Stimulated activated CD4-positive, alpha-beta T cell treated with anti-CD3 and anti-CD28 coated beads, Interleukin-2, amount 100 ng/mL, for 4 hours (primary cell): ENCODE measurements at places on chromosomes 7 and 10.

DNA sequence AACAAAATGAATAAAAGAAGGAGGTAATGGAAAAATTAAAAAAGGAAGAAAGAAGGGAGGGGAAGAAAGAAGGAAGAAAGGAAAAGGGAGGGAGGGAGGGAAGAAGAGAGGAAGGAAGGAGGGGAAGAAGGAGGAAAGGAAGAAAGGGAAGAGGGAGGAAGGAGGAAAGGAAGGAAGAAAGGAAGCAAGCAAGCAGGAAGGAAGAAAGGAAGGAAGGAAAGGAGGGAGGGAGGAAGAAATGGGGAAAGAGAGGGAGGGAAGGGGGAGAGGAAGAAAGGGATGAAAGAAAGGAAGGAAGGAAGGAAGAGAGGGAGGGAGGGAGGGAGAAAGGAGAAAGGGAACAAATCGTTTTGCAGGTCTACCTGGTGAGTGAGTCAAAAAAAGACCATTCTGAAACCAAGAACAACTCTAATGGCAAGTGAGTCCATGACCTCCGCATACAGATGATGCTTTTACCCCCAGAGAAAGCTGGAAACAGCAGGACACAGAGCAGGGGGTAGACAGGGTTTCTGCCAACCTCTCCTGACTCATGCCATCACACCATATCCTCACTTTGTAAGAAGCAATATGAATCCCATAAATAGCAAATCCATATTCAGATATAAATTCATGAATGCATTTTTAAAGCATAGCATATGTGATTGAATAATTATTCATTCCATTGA lies 1112.9 kb upstream of the AUTS2 start:
- no peak for DNase-seq

GRCh38 chr7:112433289-112433688 lies 17.0 kb upstream of the IFRD1 start:
- no peak for DNase-seq

- no peak for DNase-seq
Measured at GRCh38 chr10:70680899-70681730, 8.8 kb downstream of the ADAMTS14 start.

- DNase-seq = no peak
Measured at GRCh38 chr10:91208642-91209041, 11.8 kb upstream of the PCGF5 start.

GRCh38 chr10:132036887-132037675 lies 28.7 kb upstream of the JAKMIP3 start:
- DNase-seq = no peak

- no peak for DNase-seq
Measured at GRCh38 chr7:274266-274665, 15.7 kb upstream of the FOXL3 start.

- no peak for DNase-seq
Measured at GRCh38 chr7:158077934-158078910, 509.4 kb downstream of the PTPRN2 start.

DNA sequence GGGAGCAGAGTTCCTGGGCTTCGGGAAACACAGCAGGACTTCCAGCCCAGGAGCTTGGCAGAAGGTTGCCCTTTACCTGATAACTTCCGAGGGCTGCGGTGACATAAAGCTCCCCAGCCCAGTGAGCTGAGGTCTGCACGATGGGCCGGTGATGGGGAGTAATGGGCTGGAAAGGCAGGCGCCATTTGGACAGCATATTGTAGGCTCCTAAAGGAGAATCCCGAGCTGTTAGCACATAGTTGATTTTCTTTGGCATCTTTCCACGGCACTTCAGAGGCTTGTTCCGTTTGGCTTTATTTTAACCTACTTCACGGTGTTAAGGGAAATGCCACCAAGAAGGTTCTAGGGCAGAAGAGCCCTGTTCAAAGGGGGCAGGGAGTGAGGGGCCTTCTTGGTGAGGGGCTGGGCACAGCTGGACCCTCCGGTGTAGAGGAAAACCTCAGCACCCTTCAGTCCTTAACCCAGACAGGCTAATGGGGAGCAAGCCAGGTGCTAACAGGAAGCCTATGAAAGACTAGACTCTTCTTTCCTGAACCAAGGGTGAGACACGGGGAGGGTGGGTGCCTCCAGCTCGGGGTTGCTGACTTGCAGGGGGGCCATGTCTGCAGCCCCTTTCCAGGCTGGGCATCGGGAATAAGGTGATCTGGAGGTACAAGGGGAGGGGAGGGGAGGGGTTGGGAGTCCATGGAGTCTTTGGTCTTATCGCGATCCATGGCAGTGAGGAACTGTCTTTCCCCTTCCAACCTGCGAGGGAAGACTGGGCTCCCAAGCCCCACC lies 347.7 kb downstream of the GLRX3 start:
- DNase-seq = no peak

- DNase-seq = no peak
Measured at GRCh38 chr10:68828833-68829232, 1.5 kb downstream of the STOX1 start.

DNA sequence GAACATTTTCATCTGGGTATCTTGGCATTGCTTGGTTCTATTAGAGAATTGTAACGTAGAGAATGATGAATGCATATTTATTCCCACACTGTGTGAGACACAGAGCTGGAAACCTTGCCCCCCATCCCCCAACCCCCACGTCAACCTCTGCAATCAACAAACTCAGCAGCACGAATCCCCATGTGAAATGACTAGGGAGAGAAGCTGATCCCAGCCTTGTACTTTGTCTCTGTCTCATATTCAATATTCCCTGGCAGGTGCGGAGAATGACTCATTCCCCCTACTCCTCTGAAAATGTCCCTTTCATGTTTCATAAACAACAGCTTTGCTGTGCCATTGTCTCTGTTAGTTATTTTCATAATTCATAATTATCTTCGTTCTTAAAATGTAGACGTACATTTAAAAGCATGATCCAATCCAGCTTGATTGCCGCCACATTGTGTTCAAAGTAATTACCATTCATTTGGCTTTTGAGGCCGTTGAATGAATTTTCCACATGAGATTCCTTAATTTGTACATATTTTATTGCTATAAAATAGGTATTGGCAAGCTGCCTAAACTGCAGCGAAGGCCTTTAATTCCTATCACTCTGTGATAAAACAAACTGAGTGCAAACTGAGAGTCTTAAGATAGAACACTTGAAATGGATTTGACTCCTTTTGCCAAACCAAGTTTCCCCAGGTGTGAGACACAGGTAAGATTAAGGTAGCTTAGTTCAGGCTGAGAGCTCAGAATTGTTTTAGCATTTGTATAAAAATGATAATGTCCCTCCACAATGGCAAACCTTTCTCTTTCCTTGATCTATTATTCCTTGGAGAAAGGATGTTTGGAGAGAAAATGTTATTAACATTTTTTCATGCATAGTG lies 920.2 kb downstream of the TYW1 start:
- no peak for DNase-seq

DNA sequence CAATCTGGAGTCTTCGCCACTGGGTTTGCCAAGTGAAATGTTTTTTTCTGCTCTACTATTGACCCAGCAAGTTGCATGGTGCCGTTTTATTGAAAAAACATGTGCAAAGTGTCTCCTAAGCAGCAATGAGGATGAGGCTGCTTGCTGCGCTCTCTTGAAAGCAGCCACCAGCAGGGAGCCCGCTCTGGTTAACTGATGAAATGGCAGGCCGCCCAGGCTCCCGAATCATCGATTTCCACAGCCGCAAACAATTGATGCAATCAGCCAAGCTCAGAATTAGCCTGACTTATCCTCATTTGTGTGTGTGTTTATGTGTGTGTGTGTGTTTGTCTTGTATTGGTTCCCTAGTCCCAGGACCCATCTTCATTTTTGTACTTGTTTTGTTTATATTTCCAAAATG lies 22.2 kb upstream of the LYZL1 start:
- no peak for DNase-seq

GRCh38 chr10:70722820-70723424 lies 50.6 kb downstream of the ADAMTS14 start:
- no peak for DNase-seq

DNA sequence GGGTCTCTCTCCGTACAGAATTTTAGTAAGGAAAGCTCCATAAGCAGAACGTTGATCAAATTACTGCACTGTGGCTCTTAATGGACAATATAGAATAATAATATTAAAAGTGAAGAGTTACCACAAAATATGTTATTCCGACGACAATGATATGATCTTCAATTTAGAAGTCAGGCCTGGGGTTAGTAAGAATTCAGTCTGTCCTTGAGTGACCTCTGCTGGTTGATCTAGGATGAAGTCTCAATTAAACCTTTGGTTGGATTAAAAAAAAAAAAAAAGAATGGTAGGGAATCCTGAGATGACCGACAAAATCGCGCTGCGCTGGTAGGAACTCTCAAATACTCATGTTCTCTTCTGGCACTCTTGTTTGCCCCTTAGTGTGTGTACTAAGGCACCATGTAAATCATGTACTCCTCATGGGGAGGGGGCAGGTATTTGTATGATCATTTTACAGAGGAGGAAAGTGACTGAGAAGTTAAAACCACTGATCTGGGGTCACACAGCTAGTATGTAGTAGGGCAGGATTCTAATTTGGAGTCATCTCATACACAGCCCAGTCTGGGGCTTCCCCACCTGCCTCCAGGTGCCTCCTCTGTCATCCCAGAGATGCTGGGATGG lies 161.3 kb upstream of the NPVF start:
- DNase-seq = no peak

GRCh38 chr10:48480397-48481374 lies 124.2 kb downstream of the ARHGAP22 start:
- no peak for DNase-seq
